ENCODE measurements at places on chromosomes 7 and 10.

DNA sequence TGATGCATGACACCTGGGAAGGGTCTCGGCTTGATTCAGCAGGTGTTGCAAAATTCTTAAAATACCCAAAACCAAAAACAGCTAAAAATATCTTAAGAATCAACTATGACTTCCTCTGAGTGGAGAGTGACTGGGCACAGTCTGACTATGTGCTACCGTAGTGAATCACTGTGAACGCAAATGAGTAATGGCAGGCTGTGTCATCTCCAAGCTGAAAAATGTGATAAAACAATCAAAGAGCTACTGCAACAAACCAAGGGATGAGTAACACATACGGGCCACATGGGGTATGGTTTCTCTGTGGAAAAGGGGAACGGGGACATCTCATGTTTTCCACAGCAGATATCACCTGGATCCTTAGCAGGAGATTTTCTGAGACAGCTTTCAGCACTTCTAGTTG is 127.5 kb downstream of the ABCA13 start:
- no peak for DNase-seq

DNA sequence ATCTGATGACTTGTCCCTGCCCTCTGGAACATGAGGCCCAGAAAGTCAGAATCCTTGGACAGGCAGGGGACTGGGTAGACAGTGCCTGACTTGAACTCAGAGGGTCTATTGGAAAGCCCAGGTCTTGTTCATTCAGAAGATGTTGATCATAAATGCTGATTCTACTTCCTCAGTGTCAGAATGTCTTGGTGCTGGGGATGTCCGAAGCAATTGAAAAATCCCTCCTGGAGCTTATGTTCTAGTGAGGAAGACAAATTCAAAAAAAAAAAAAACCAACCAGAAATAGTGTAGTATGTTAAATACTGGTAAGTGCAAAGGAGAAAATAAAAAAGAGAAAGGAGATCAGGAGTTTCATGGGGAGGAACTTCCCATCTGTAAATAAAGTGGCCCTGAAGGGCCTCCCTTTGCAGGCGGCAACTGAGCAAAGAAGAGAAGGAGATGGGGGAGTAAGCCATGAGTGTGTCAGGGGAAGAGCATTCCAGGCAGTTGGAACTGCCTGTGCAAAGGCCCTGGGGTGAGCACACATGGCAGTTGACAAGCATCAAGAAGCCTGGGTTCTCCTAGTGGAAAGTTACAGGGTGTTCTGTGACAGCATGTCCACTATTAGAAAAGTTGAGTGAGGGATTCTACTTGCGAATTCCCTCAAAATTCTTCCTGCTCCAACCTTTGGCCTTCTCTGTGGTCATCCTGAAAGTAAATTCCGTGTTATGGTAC is 30.7 kb downstream of the TSPAN15 start:
- no peak for DNase-seq

DNA sequence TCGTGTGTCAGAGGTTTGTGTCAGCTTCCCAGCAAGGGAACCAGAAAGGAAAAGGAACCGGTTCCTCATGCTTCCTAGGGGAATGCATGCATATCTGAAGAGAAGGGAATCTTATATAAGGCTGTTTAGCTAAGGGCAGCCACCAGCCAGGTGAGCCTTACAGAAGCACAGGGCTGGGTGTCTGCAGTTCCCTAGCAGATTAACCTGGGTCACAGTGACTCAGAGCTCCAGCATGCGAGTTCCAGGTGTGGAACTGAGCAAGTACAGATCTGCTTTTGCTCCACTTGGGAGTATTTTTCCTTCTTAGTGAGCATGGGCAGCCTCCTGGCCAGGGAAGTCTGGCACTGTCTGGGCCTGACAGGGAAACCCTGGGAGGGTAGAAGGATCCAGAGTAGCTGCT is 957 bp upstream of the ANKRD2 start:
- DNase-seq: no peak

DNA sequence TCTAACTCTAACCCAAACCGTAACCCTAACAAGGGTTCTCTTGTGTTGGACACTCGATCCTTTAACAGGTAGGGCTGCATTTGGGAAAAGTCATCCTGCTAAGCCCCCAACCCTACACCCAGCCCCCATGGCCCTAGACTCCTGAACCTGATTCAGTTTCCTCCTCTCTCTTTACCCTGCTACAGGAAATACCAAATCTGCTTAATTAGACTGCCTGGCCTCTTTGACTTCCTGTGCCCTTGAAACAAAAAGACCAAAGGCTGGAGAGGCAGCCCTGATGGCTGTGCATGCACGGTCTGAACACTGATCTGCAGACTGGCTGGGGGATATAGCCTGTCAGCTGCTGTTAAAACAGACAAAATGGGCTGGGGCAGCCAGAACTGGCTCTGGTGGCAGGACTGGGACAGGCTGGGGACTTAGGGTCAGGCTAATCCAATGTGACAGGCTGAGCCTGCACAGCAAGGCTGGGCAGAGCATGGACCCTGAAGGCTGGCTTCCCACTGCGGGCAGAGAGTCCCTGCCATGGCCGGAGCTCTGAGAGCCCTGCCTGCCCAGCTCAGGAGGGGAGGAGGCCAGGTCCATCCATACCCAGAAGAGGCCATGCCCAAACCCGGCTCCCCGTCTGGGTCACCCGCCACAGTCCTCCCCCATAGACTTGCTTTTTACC is 51.0 kb upstream of the MSMB start:
- DNase-seq: peak; percentile 35

- DNase-seq: no peak
These were observed 73.4 kb upstream of the CUX1 start for GRCh38 chr7:101743995-101744360.

DNA sequence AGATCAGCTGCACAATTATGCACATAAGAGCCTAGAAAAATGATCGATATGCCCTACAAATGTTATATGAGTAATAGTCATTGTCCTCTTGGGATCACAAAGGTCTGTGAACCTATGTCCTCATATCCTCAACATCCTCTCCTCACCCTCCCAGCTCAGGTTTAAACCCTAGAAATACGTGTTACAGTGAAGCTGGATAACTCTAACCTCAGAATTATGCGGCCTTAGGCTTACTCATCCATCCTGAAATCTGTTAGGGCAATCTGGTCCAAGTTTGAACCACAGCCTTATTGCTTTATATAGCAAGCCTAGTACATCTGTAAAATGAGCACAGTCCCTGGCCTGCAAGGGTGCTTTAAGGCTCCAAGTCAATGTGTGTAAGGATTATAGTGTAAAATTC is 84.2 kb upstream of the FRMD4A start:
- DNase-seq: no peak

DNA sequence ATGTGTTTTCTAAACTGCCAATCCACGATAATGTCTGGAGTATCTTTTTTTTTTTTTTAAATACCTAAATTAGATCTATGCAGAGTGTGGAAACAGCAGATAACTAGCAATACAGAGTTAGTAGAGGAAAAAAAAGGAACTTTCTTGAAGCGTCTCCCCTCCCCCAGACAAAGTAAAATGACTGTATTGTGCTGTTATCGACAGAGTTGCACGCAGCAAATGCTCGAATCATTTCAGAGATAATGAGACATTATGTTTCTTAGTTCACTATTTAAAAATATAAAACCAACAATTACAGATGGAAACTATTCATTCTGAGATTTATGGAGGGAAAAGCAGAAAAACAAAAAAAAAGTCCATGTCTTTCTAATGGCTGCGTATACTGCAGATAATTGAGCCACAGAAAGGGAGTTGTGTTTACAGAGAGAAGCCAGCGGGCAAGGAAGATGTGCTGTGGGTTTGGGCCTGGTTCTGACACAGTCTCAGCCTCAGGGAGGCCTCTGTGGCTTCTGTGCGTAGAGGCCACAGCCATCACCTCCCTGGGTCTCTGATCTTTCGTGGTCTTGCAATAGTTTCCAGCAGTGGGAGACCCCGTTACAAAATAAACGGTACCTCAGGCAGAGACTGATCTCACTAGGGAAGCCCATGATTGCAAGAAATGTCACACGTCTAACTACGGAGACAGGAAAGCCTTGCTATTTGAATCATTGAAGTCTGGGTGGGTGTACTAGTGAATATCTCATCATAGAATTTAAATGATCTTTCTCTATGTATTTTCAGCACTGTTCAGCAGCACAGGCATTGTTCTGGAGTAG is 19.1 kb upstream of the KLF6 start:
- DNase-seq: peak; percentile 84

- no peak for DNase-seq
These were observed 55.0 kb downstream of the GNAI1 start for GRCh38 chr7:80189638-80190037.

GRCh38 chr7:47047384-47047783 is 534.5 kb downstream of the TNS3 start:
- no peak for DNase-seq

DNA sequence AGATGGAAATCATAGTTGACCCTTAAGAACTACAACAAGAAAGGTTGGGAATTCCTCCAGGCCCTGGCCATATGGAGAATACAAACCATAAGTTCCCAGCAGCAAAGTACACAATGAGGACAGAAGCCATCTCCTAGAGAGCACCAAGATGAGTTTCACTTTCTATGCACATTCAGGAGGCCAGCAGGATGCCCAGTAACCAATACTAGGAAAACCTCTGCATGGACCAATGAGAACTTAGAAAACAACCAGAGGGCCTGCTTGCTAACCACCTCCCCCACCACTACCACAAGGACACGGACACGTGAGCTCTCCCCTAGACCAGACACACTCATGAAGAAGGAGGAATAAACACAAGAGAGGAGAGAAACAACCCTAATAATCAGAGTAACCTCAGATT is 56.3 kb downstream of the IFIT5 start:
- DNase-seq: no peak

All from CD4-positive, alpha-beta T cell treated with Interleukin-2 at 100 ng/mL for 4 hours (primary cell).